NCI-H2029 (cell line): ENCODE measurements at places on chromosomes 3 and 15.

GRCh38 chr15:86855307-86856291 lies 775.9 kb downstream of the AGBL1 start:
- DNase-seq: no peak

DNA sequence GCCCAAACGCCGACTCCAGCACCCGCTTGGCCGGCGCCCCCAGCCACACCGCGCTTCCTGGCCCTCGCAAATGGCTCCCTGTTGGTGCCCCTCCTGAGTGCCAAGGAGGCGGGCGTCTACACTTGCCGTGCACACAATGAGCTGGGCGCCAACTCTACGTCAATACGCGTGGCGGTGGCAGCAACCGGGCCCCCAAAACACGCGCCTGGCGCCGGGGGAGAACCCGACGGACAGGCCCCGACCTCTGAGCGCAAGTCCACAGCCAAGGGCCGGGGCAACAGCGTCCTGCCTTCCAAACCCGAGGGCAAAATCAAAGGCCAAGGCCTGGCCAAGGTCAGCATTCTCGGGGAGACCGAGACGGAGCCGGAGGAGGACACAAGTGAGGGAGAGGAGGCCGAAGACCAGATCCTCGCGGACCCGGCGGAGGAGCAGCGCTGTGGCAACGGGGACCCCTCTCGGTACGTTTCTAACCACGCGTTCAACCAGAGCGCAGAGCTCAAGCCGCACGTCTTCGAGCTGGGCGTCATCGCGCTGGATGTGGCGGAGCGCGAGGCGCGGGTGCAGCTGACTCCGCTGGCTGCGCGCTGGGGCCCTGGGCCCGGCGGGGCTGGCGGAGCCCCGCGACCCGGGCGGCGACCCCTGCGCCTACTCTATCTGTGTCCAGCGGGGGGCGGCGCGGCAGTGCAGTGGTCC lies 3.5 kb downstream of the ISLR2 start:
- no peak for DNase-seq

DNA sequence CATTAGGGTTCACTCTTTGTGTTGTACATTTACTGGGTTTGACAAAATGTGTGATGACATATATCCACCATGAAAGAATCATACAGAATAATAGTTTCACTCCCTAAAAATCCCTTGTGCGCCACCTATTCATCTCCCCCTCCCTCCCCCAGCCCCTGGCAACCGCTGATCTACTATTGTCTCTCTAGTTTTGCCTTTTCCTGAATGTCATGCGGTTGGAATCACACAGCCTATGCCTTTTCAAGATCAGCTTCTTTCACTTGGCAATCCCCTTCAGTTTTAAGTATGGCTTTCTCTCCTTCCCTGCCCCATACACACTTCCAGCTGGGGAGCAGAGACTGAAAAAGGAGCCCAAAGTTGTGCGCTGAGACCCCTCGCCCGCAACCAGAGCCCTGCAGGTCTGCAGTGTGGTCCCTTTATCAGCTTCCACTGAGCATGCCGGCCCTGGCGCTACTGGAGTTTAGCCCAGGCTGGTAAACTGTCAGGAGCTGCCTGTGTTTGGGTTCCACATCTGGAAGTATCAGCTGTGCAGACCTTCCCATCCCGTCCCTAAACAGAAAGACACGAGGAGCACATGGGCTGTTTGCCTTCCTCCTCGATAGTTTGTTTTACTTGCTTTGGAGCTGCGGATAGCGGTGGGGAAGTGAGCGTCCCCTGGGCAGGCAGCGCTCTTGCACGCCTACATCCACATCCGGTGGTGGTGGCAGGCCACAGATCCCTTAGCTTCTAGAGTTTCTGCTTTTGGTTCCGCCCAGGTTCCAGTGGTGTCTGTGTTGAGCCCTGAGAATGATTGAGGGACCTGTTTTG lies 12.3 kb downstream of the BOC start:
- no peak for DNase-seq

- no peak for DNase-seq
Observed at GRCh38 chr3:59277816-59278215, 228.0 kb upstream of the CFAP20DC start.

DNA sequence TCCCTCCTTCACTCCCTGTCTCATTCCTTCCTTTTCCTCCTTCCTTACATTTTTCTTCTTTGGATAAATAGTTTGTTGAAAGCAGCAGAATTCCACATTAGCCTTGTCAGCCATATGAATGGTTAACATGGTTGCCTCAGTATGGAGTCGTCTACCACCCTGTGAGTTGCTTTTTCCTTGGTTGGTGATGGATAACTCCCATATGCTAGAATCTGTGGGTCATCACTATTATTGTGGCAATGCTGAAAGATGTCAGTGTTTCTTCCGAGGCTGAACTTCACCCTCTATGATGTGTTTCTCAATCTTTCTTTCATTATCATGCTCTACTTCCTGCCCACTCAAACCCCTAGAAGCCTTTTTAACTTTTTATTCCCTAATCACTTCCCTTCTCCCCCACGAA lies 481.8 kb upstream of the KCNMB2 start:
- DNase-seq: no peak
